ENCODE measurements at places on chromosomes 1 and 21.

DNA sequence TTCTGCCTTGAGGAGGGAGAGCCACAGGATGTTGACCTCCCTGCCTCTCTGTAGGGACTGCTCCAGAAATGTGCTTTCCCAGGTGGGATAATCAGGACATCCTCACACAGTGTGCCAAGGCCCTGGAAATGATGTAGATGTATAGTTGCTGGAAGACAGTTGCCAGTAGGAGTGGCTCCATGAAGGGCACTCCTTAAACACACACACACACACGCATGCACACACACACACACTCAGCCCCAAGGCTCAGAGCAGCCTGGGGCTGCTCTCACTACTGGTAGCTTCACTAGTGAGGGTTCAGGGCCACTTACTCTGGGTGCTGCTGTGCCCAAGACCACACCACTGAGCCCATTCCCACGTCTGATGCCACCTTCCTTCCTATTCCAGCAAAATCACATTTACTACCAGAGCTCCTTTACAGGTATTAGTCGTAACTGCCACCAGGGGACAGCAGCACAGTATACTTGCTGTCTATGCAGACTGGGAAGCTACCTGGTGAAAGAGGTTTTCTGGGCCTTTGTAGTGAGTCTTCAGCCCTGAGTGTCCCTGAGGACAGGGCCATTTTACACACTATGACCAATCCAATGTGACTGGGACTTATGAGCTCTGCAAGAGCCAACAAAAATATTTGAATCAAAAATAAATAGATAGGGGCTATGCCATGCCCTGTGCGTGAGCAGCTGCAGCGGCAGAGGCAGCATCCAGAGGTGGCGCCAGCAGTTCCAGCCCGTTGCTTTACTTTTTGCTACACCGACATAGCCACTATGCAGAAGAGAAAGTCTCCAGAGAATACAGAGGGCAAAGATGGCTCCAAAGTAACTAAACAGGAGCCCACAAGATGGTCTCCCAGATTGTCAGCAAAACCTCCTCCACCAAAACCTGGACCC lies 15.0 kb downstream of the CRNN start:
- no peak for DNase-seq

GRCh38 chr1:154598871-154599635 lies 8.9 kb downstream of the ADAR start:
- DNase-seq = no peak

GRCh38 chr1:231973830-231974229 lies 347.2 kb downstream of the DISC1 start:
- DNase-seq = no peak

DNA sequence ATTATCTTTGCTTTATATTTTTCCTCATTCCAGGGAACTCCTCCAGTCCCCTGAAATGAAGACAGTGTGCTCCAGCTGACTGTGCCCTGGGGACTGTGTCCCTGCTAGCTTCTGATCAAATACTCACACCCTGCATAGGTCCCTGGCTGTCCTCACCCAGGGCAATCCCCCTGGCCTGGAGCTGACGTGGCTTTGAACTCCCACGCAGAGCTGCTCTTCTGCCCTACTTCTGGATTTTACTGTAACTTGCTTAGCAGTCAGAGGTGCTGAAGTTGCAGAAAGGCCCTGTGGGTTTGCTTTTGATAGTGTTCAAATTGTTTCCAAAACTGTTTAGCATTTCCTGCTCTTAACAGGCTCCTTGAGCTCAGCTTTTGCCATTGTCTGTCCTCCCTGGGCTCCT lies 186.5 kb downstream of the FASLG start:
- no peak for DNase-seq

- DNase-seq = no peak
Measured at GRCh38 chr1:95660736-95661135, 426.7 kb downstream of the RWDD3 start.

GRCh38 chr1:8361198-8361849 lies 43.4 kb downstream of the SLC45A1 start:
- DNase-seq = no peak

DNA sequence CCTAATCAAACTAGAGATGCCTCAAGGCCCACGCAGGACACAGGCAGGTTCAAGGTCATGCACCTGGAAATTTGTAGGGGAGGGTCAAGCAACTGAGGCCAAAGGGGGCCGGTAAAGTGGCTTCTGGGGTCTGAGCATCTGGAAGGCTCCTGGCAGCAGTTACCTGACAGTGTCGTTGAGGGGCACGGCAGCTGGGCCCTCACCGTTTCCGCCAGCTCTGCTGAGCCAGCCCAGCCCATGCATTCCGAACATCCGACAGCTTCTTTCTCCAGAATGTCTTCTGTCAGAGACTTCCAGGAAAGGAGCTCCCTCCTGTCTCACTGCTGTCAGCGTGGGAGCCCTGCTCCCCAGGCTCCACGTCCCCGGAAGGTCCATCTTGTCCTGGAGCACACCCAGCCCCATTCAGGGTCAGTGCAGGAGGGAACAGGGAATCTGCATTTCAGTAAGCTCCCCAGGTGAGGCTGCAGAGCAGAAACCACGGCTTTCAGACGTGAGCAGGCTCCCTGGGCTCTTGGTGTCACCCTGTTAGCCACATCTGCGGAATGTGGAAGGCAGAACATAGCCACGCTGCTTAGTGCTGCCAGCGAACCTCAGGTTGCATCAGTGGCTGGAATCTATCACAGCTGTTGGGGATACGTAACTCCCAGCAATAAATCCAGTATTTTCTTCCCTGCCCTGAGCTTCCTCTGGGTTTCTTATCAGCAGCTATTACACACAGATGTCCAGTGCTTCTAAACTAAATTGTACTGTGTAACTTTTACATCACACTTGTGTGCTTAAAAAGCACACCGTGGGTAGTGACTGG lies 36.3 kb upstream of the FAM3B start:
- DNase-seq = no peak

DNA sequence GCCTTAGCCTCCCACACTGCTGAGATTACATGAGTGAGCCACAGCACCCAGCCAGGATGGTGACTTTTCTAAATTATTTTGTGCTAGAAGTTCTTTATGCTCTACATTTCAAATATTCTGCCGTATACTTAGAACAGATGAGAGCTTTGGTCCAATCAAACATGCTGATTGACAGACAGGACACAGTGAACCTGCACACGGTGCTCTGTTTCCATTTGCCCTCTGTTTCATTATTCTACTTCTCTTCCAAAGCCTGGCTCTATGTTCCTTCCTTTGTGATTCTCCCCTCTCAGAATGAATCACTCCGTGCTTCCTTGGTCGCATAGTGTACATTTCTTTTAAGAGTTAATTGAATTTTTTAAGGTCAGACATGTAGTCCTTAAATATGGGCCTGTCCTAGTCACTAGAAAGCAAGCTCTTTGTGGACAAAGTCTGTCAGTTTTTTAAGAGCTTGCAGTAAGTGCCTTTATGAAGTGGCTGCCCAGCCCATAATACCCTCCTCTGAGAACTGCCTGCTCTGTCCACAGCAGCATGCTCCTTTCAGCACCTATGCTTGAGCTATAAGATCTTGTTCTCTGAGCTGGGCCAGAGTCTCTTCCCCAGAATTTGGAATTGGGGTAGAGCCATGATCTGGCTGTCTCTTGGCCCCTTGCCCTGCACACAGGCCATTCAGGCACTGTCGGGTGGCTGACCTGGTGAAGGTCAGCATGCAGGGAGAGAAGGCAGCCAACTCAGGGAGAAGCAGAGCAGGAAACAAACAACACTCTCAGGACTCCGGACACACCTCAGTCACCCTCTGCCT lies 66.8 kb upstream of the SLC44A3 start:
- no peak for DNase-seq

DNA sequence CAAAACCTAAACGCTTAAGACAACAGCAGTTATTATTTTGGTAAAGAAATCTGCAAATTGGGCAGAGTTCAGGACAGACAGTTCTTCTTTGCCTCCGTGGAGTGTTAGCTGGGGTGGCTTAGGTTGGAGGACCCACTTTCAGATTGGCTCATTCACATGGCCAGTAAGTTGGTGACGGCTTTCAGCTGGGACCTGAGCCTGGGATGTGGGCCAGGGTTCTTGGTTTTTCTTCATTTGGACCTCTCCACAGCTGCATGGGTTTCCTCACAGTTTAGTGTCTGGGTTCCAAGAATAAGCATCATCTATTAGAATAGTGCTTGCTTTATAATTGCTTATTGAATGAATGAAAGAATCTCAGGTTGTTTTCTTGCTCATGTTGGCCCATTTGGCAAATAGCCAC lies 72.2 kb downstream of the ATF6 start:
- DNase-seq = no peak

Measured in epithelial cell of prostate (primary cell).